ENCODE measurements at places on chromosomes 5 and 9. TPM values are rescaled to one million over a fixed set of nuclear protein-coding genes. Genes with fewer than 3 reads are reported as not detected.

SLC36A3 gene
- total RNA-seq, result not detected

SLCO6A1 gene
- total RNA-seq, result 0.54 TPM

TEK gene
- total RNA-seq, result 35.8 TPM

RPL7A gene
- total RNA-seq, result 2,633 TPM

CYFIP2 gene
- 80.6 TPM for total RNA-seq

Measured in H1 (cell line).